Activated gamma-delta T cell treated with Interleukin-2 at 50 U/mL for 16 hours (primary cell): ENCODE measurements at places on chromosomes 12 and 14.

GRCh38 chr12:32944195-32944594, 47.6 kb upstream of the PKP2 start:
- DNase-seq: no peak

DNA sequence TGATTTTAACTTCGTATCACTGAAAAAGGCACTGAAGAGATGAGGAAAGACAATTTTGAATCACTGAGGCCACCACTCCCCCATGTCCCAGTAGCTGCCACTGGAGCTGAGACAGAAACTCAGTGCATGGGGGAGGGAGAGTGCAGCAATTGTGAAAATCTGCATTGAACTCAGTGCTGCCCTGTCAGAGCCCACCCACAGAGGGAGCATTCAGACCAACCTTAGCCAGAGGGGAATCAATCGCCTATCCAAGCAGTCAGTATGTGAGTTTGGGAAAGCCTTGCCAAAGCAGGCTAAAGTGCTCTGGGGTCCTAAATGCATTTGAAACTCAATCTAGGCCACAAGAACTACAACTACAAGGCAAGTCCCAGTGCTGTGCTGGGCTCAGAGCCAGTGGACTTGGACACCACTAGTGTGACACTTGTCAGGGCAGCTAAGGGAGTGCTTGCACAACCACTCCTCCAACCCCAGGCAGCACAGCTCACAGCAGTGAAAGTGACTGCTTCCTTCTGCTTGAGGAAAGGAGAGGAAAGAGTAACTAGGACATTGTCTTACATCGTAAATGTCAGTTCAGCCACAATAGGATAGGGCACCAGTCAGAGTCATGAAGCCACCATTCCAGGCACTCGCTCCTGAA, 13.3 kb downstream of the RNASE3 start:
- DNase-seq: no peak

- peak; percentile 15 for DNase-seq
Observed at GRCh38 chr14:68789821-68790643, 2.8 kb downstream of the ZFP36L1 start.

- no peak for DNase-seq
Observed at GRCh38 chr14:105268736-105269354, 20.5 kb downstream of the BTBD6 start.

DNA sequence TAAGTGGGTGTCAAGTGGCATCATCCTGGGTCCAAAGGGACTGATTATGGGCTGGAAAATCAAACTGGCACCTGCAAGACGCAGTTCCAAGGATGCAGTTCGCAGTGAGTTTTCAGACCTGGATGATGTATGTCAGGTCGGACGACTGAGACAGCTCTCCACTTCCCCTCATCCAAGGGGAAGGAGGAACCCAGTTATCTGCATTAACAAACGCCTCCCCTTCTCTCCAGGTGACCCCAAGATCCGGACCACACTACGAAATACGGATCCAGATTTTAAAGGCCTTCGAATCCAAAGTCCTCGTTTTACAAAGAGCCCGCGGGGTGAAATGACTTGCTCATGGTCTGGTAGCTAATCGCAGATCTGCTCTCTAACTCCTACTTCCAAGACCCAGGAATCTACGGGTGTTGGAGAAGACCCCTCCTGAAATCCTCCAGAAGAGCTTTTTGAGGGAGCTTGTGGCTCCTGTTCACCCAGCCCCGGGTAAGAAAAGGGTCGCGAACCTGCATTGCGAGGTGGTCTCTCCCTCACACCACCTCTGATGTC, 460 bp upstream of the SYNE2 start:
- DNase-seq: no peak

- no peak for DNase-seq
Observed at GRCh38 chr14:52086711-52087110, 17.9 kb upstream of the NID2 start.
